ENCODE measurements at places on chromosomes 2 and 18.

DNA sequence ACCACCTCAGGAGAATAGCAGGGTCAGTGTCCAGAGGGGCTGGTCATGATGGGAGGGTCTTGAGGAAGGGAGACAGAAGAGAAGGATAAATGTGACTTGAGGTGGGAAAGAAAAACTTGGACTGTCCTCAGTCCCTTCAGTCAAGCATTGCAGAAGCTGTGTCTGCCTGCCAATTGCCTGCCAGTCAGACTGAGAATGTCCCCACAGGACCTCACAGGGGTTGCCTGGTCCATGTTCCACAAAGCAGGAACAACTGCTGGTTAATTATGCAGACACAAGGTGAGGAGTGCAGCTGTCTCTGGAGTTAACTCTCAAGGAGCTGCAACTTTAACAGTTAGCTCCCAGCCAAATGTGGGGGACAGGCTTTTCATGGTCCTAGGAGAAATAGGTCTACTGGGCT, 75.7 kb downstream of the TRIM43 start:
- H3K27ac ChIP-seq = no peak overlapping the region
- peaks cover 11% of the 10 kb centered on the region for H3K4me1 ChIP-seq
- no peak overlapping the region for H3K4me3 ChIP-seq
- H3K36me3 ChIP-seq = no peaks in the 10 kb centered on the region
- no peak for DNase-seq
- no peaks in the 10 kb centered on the region for H3K27me3 ChIP-seq

- no peak overlapping the region for H3K27ac ChIP-seq
- no peaks in the 10 kb centered on the region for H3K27me3 ChIP-seq
- DNase-seq = no peak
These were observed 14.3 kb downstream of the B3GNT7 start for GRCh38 chr2:231409776-231410175.

DNA sequence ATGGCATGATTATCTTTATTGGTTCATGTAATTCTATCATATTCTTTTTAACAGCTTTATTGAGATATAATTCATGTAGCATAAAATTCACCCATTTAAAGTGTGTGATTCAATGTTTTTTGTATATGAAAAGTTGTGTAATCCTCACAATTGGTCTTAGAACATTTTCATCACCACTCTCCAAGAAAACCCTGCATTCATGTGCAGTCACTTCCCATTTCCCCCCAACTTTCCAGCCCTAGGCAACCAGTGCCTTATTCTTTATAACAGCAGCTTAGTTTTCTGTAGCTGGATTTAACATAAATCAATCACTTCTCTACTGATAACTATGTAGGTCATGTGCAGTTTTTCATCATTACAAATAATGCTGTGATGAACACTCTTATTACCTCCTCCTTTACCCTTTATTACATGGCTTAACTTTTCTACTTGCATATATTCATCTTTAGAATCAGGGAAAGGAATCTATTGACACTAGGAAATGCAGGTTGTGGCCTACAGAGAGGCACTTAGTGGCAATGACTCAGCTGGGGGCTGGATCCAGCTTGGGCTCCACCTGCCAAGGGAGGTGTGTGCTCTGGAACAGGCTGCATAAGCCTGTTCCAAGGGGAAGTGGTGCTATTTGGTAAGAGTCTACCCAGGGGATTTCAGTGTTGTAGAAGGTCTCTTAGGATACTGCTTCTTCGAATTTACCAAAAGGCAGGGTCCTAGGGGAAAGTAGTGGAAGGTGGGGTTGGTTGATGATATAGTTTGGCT, 89.1 kb downstream of the ETAA1 start:
- no peak overlapping the region for H3K4me3 ChIP-seq
- no peaks in the 10 kb centered on the region for H3K27me3 ChIP-seq
- no peak overlapping the region for H3K27ac ChIP-seq
- no peaks in the 10 kb centered on the region for H3K36me3 ChIP-seq
- DNase-seq = no peak

- H3K4me1 ChIP-seq = peaks cover 23% of the 10 kb centered on the region
- no peaks in the 10 kb centered on the region for H3K27me3 ChIP-seq
- no peaks in the 10 kb centered on the region for H3K36me3 ChIP-seq
- H3K4me3 ChIP-seq = no peak overlapping the region
- DNase-seq = no peak
- no peak overlapping the region for H3K27ac ChIP-seq
These were observed 140.3 kb upstream of the FOSL2 start for GRCh38 chr2:28252311-28252710.

DNA sequence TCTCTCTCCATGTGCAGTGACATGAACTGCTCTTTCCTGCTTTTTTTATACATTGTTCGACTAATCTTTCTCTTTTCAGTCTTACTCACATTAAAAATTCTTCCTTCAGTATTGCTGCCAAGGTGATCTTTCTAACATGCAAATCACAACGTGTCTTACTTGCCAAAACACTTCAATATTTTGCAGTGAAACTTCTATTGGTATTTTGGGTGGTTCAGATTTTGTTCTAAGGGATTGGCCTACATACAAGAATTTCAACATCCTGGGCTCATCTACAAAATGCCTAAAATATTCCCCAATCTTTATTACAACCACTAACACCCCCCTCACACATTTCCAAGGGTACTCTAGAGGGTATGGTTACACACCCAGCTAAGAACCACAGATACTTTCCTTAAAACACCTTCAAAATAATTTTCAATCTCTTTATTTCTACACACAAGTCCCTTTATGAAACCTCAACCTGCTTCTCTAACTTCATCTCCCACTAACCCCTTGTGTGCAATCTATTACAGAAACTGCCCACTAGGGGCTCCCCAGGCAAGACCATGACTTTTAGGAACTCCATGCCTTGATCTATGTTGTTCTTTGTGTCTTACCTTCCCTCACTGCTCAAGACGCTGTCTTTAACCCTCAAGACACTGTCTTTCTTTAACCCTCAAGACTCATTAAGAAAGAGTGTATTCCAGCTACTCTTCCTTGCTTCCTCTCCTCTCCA, 50.9 kb downstream of the COL3A1 start:
- H3K4me1 ChIP-seq = peaks cover 3% of the 10 kb centered on the region
- H3K36me3 ChIP-seq = peaks cover 5% of the 10 kb centered on the region
- no peaks in the 10 kb centered on the region for H3K27me3 ChIP-seq
- no peak overlapping the region for H3K27ac ChIP-seq
- no peak overlapping the region for H3K4me3 ChIP-seq

GRCh38 chr2:1626271-1626681, 118.0 kb downstream of the PXDN start:
- peaks cover 24% of the 10 kb centered on the region for H3K36me3 ChIP-seq
- H3K27me3 ChIP-seq = no peaks in the 10 kb centered on the region
- no peak for DNase-seq
- no peak overlapping the region for H3K4me3 ChIP-seq
- H3K4me1 ChIP-seq = peaks cover 36% of the 10 kb centered on the region
- no peak overlapping the region for H3K27ac ChIP-seq

GRCh38 chr2:171595896-171596295, 73.6 kb downstream of the CYBRD1 start:
- H3K27ac ChIP-seq = no peak overlapping the region
- DNase-seq = no peak
- no peak overlapping the region for H3K4me3 ChIP-seq
- 0 out of 2 replicates have a peak, but pooled peaks cover 4% of the 10 kb centered on the region for H3K4me1 ChIP-seq
- no peaks in the 10 kb centered on the region for H3K27me3 ChIP-seq

- peak; percentile 64 for DNase-seq
- H3K4me1 ChIP-seq = peaks cover 54% of the 10 kb centered on the region
- H3K4me3 ChIP-seq = no peak overlapping the region
- H3K36me3 ChIP-seq = no peaks in the 10 kb centered on the region
These were observed 39.7 kb upstream of the NABP1 start for GRCh38 chr2:191638079-191638801.

DNA sequence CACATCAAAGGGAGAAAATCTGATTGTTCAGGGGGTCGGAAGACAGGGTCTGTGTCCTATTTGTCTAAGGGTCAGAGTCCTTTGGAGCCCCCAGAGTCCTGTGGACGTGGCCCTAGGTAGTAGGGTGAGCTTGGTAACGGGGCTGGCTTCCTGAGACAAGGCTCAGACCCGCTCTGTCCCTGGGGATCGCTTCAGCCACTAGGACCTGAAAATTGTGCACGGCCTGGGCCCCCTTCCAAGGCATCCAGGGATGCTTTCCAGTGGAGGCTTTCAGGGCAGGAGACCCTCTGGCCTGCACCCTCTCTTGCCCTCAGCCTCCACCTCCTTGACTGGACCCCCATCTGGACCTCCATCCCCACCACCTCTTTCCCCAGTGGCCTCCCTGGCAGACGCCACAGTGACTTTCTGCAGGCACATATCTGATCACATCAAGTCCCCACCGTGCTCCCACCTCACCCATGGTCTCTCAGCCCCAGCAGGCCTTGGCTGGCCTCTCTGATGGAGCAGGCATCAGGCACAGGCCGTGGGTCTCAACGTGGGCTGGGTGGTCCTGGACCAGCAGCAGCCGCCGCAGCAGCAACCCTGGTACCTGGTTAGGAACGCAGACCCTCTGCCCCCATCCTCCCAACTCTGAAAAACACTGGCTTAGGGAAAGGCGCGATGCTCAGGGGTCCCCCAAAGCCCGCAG, 3.8 kb downstream of the PROC start:
- DNase-seq = no peak
- H3K27me3 ChIP-seq = peaks cover 4% of the 10 kb centered on the region
- peaks cover 15% of the 10 kb centered on the region for H3K4me1 ChIP-seq
- no peaks in the 10 kb centered on the region for H3K36me3 ChIP-seq

DNA sequence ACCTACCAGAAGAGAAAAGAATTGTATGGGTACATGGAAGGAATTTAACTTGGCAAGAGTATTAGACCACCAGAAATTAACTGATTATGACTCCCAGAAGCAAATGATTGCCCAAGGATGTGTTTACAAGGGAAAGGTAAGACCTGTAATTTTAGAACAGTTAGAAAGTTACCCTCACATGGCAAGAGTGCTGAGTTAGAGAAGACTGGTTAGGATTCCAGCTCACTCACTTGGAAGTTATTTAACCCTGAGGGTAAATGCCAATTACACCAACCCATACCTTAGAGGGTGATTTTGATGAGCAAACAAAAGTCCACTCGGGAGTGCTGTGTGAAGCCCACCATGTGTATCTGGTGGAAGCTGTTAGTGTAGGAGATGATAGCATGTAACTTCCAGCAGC, 170.2 kb downstream of the TPGS2 start:
- H3K27ac ChIP-seq = no peak overlapping the region
- H3K36me3 ChIP-seq = no peaks in the 10 kb centered on the region
- no peaks in the 10 kb centered on the region for H3K4me1 ChIP-seq

DNA sequence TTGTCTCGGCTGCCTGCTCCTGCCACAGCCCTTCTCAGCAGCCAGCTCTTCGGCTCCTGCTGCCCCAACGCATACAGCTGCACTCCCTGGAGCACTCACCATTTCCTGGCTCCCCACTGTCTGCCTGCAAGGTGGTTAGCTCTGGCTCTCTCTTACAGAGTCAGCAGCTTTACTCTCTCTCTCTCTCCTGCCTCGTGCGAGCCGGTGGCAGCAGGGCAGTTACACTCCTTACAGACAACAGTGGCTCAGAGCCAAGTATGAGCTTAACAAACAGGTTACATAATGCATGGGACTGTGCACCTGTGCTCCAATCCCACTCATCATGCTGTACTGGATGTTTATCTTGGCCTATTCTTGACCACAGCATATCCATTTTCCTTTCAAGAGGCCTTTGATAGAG, 47.4 kb upstream of the DNAJC10 start:
- H3K36me3 ChIP-seq = no peaks in the 10 kb centered on the region
- no peak for DNase-seq
- H3K4me3 ChIP-seq = no peak overlapping the region
- H3K4me1 ChIP-seq = peaks cover 6% of the 10 kb centered on the region
- no peak overlapping the region for H3K27ac ChIP-seq

GRCh38 chr2:190765386-190766173, 115.0 kb upstream of the GLS start:
- no peak for DNase-seq
- H3K4me1 ChIP-seq = peaks cover 10% of the 10 kb centered on the region
- H3K4me3 ChIP-seq = no peak overlapping the region
- H3K36me3 ChIP-seq = no peaks in the 10 kb centered on the region
- no peaks in the 10 kb centered on the region for H3K27me3 ChIP-seq
- no peak overlapping the region for H3K27ac ChIP-seq

GRCh38 chr2:110780461-110780860, 48.1 kb downstream of the ACOXL start:
- no peaks in the 10 kb centered on the region for H3K36me3 ChIP-seq
- no peak overlapping the region for H3K4me3 ChIP-seq
- DNase-seq = no peak
- H3K27ac ChIP-seq = no peak overlapping the region
- peaks cover 49% of the 10 kb centered on the region for H3K27me3 ChIP-seq

- H3K4me3 ChIP-seq = no peak overlapping the region
- peaks cover 57% of the 10 kb centered on the region for H3K4me1 ChIP-seq
- DNase-seq = no peak
- no peak overlapping the region for H3K27ac ChIP-seq
- peaks cover 22% of the 10 kb centered on the region for H3K36me3 ChIP-seq
These were observed 126.7 kb upstream of the ITGB6 start for GRCh38 chr2:160326786-160327185.

GRCh38 chr18:57004366-57005121, 142.3 kb upstream of the BOD1L2 start:
- peak; percentile 11 for DNase-seq
- no peaks in the 10 kb centered on the region for H3K36me3 ChIP-seq
- no peak overlapping the region for H3K4me3 ChIP-seq
- H3K27ac ChIP-seq = no peak overlapping the region
- H3K4me1 ChIP-seq = peaks cover 9% of the 10 kb centered on the region
- H3K27me3 ChIP-seq = no peaks in the 10 kb centered on the region

DNA sequence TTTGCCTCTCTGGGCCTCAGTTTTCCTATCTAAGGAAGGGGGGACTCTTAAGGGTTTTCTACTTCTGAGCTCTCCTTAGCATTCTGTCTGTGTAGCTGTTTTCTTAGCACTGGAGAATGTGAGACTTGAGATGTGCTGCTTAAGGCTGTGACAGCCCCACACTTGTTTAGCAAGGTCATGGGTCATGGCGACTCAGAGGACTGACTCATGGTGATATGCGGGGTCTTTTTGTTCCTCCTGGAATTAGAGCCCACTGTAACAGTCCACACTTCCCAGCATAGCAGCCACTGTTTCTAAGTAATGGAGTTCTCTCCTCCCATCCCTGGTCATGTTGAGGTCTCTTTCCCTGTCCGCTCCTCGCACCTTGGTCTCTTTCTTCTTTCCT, 4.1 kb upstream of the LPIN1 start:
- DNase-seq = no peak
- H3K4me3 ChIP-seq = no peak overlapping the region
- peaks cover 5% of the 10 kb centered on the region for H3K36me3 ChIP-seq
- no peaks in the 10 kb centered on the region for H3K27me3 ChIP-seq

- H3K4me1 ChIP-seq = no peaks in the 10 kb centered on the region
- no peaks in the 10 kb centered on the region for H3K27me3 ChIP-seq
- H3K36me3 ChIP-seq = peaks cover 20% of the 10 kb centered on the region
- H3K27ac ChIP-seq = no peak overlapping the region
These were observed 12.3 kb downstream of the ARL6IP6 start for GRCh38 chr2:152730591-152731333.

- H3K4me3 ChIP-seq = peak overlapping the region; percentile 61
- peaks cover 28% of the 10 kb centered on the region for H3K27me3 ChIP-seq
- H3K27ac ChIP-seq = no peak overlapping the region
- H3K4me1 ChIP-seq = peaks cover 32% of the 10 kb centered on the region
- no peaks in the 10 kb centered on the region for H3K36me3 ChIP-seq
These were observed 1.3 kb downstream of the EML6 start for GRCh38 chr2:54724560-54725342.

GRCh38 chr2:55985406-55985805, 61.8 kb upstream of the EFEMP1 start:
- no peak overlapping the region for H3K4me3 ChIP-seq
- no peaks in the 10 kb centered on the region for H3K36me3 ChIP-seq
- peaks cover 30% of the 10 kb centered on the region for H3K4me1 ChIP-seq
- no peak for DNase-seq
- no peaks in the 10 kb centered on the region for H3K27me3 ChIP-seq
- no peak overlapping the region for H3K27ac ChIP-seq

- DNase-seq = no peak
- H3K4me1 ChIP-seq = peaks cover 4% of the 10 kb centered on the region
These were observed 168.4 kb downstream of the SOCS6 start for GRCh38 chr18:70457223-70457622.

Measured in SJSA1 (cell line).